Stimulated activated CD8-positive, alpha-beta memory T cell treated with anti-CD3 and anti-CD28 coated beads, Interleukin-4, amount 100 ng/mL, for 4 hours (primary cell): ENCODE measurements at places on chromosomes 7 and 10.

DNA sequence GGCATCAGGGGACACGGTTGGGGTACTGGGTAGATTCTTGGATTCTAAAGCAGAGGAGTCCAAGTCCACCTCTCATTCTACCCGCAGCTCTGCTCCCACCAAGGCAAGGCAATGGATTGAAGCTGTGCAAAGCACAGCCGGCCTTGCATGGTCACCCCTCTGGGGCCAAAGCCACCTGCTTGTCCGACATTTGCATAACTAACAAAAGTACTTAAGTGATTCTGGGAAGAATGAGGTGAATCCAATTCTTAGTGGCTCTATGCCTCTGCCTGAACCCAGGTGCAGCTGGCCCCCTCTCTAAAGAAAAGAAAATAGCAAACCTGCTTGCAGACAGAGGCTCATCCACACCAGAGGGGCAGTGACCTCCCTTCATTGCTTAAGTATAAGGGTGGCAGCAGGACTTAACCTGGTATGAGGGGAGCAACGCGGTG, 10.7 kb upstream of the COBL start:
- no peak for DNase-seq

DNA sequence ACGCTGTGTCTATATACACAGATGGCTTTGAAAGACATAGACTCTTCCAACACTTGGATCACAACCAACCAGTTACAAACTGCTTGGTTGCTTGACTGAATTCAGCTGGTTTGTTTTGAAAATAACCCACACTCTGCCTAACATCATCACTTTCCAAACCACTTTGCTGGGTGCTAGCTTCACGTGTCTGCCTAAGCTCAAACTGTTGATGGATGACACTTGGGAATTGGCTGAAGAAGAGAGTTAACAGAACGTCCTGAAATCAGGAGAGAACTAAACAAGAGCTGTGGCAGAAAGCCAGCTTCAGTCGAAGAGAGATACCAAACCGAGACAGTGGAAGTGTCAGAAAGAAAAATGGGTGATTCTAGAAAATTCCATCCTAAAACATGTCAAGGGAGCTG, 420.8 kb upstream of the AUTS2 start:
- DNase-seq, result no peak

DNA sequence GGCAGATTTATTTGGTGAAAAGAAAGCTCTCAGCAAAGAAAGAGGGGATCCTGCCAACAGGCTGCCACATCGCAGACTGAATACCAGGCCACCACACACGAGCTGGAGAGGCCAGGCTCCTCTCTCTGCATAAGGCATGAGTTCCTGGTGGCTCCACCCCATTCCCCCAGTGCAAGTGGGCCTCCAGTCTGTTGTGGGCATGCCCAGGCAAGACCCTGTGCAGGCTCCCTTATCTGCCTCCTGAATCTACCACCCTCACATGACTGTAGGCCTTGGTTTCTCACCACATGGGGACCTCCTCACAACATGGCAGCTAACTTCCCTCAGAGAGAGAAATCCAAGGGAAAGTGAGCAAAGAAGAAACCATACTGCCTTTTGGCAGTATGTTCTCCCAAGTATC, 26.7 kb upstream of the CUL1 start:
- no peak for DNase-seq

DNA sequence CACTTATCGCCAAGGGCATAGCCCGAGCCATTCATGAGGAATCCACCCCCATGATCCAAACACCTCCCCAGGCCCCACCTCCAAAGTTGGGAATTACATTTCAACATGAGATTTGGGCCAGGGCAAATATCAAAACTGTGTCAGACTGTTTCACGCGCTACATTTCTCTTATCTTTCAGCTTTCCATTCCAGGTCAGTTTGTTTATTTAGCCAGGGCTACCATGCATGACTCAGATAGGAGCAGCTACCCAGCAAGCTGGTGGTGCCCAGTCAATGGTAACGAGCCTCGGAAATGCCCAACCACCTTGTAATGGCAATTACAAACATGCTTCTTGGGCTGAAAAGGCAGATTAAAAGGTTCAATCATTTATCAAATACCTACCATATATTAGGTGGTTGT, 43.6 kb upstream of the BAMBI start:
- no peak for DNase-seq

- no peak for DNase-seq
Observed at GRCh38 chr10:47136866-47137265, 163.1 kb upstream of the GDF10 start.

GRCh38 chr10:22429981-22430421, 84.7 kb downstream of the SPAG6 start:
- DNase-seq, result no peak

- no peak for DNase-seq
Observed at GRCh38 chr10:92849576-92850090, 1.3 kb downstream of the EXOC6 start.

DNA sequence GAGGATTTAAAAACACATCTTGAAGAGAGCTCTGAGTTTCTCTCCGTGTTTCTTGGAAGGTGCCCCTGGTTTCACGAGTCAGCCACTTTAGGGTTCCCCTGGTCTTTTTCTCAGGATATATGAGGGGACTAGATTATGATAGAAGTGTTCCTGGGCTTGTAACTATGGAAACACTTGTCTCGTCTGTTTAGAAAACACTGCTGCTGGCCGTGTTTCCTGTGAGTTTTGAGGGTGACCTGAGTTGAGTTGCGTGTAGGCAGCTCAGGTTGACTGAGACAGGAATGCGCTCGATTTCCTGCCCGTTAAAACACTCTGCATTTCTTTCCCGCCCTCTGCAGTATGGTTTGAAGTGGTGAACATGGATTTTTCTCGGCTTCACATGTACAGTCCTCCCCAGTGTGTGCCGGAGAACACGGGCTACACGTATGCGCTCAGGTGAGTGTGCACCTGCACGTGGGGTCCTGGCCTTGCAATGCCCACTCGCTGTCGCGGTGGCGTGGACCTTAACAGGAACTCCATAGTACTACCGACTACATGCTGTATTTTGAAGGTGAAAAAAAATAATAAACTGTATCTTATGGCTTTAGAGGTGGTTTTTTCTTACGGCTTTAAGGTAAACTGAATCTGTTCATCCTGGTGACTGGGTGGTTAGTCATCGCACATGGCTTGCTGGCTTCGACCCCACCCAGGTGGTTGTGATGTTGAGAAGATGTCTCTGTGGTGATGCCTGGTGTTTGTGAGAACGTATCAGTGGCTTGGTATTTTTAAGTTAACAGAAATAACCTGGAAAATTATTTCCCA, at the start of gene SUN1:
SUN1 (plus strand) TSS at position 310 of the 801 bp plus-strand sequence; CDS start at position 359, 49 bp downstream.
- peak; percentile 44 for DNase-seq

- DNase-seq, result no peak
Observed at GRCh38 chr10:118760265-118760664, 5.5 kb upstream of the CACUL1 start.

DNA sequence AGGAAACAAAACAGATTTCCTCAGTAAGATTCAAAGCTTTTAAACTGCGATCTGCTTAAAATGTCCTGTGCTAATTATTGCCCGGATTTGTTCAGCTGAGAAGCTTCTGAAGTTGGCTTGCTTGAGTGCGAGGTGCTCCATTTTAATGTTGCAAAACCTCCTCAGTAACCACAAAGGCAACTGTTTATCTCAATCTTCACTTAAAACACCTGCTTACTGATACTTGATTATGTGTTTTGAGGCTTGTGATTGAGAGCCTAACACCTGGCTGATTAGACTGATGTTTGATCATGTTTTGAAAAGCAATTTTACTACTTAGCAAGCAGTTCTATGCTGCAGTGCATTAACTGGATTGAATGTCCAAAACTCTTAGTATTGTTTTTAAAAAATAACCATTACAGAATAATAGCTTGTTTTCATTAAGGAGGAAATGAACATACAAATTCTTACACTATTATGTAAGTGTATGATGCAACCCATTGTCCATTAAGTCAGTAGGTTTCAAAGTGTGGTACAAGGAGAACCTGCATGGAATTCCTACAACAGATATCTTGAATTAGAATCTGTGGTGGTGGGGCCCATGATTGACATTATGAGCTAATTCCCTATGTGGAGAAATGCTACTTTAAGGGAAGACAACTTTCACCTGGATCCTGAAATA, 96.9 kb upstream of the FAM180A start:
- no peak for DNase-seq

DNA sequence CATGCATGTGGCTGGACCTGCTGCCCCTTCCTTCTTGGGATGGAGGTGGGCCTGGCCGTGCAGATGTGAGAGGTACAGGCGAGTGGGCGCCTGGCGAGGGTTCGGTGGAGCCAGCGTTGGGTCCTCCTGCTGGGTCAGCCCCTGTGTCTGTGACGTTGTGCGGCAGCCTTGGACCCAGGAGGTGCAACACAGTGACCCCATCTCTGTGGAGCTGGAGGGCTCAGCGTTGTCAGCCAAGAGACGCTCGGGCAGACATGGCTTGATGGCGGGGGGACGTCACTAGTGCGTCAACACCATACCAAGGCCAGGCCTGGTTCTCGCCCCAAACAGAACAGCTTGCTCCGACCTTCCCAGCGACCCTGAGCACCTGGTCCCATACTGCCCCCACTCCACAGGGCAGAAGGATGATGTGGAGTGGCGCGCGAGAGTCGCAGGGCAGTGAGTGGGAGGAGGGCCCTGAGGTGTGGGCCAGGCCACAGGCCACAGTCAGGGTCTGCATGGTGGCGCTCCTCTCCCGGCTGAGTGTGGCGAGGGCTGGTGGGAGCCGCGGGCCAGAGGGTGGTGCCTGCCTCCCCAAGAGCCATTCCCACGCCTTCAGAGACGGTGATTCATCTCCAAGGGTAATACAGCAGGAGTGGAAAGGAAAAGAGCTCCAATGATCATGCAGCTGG, 184.4 kb downstream of the DNAJB6 start:
- DNase-seq, result no peak

DNA sequence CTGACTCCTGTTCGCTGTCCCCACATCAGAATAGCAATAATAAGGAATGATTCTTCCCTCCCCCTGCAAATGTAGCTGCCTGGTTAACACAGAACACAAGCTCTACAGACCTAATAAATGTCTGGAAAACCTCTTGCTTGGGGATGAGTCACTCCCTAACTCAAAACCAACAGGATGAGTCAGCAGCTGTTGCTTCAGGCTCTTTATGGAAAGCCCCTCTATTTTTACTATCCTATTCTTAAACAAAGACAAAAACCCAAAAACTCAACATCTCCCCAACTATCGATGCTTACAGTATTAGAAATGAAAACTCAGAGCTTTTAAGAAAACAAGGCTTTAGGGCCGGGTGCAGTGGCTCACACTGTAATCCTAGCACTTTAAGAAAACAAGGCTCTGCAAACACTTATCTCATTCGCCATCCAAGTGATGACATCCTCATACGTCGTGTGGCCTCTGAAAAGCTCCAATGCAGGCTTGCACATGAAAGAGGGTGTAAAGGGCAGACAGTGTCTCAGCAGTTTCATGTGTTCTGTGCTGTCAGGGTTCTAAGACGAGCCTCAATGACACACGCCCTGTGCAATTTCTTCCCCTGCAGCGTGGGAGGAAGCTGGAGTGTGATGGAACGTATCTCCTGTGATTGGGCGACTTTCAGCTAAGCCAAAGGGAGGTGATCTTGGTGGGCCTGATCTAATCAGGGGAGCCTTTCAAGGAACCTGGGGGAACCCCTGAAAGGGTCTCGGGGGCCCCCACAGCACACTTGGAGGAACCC, 70.1 kb downstream of the AMZ1 start:
- peak; percentile 39 for DNase-seq

DNA sequence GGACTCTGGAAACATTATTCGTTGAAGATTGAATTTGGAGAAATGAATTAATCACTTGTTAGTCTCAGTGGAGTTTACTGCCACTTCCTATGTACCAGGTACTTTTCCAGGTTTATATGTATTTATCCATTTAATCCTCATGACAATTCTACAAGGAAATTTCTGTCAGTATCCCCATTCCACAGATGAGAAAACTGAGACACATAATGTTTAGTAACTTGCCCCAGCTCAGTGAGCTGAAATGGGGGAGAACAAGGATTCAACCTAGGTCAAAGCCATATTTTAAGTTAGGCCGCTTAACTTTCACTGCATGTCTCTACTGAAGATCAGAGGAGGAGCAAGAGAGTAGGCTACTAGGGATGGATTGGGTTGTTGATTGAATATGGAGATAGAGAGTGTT, 4.6 kb upstream of the SCIN start:
- DNase-seq, result no peak

DNA sequence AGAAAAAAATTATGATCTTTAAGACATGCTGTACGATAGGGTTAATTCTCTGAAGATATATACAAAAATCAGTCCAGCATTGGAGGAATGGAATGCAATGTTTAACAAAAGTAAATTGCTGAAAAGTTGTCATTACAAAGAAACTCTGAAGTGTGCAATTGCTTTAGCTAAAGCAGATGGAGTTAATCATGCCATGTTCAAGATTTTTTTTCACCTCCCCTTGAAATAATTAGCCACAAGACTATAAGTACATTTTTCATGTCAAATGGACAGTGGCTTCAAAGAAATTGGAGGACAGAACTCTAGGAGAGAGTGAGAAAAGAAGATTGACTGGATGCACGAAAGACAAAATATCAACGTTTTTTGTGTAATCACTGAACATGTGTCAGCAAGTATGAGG, 63.1 kb upstream of the MEOX2 start:
- no peak for DNase-seq

DNA sequence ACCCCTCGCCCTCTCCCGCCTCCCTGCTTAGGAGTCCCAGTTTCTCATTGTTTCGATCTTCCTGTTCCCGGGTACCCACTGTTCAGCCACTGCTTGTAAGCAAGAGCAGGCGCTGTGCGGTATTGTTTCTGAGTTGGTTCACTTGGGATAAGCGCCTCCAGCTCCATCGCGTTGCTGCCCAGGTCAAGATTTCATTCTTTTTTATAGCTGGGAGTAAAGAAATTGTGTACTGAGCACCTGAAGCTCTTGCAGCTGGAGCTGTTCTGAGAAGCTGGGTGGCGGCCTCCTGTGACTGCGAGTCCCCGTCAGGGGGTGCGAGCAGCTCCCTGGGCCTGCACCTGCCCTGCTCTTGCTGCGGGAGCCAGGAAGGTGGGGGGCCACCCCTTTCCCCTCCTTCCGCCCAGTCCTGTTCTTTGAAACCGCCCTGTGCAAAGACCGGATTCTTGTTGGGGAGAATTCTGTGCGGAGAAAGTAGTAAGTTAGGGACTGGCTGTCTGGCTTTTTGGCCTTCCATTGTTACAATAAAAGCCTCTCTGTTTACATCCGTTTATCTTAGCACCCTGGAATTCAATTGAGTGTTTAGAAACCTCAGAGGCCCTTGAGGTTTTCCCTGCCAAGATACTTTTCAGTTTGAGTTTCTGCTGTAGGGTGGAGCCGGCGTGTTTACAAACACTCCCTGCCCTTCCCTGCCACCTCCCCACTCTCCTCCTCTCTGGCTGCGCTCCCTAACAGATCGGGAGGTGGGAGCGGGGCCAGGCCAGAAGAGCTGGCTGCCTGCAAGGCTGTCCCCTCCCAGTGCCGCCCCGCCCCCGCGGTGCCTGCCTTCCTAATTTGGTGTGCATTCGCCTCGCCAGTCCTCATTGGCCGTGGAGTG, 30.8 kb upstream of the AP5Z1 start:
- DNase-seq, result peak; percentile 34

- no peak for DNase-seq
Observed at GRCh38 chr10:93856349-93857145, 37.2 kb upstream of the SLC35G1 start.

- DNase-seq, result no peak
Observed at GRCh38 chr10:86651631-86652331, 2.6 kb upstream of the OPN4 start.

GRCh38 chr7:156889089-156889488, 3.9 kb downstream of the LMBR1 start:
- no peak for DNase-seq
